ENCODE measurements at places on chromosomes 1 and 21.
A peak's percentile ranks its signal among the peaks of the same experiment; 100 is the strongest.

GRCh38 chr1:206470692-206471414, 577 bp downstream of the IKBKE start:
- DNase-seq, result peak; percentile 15

DNA sequence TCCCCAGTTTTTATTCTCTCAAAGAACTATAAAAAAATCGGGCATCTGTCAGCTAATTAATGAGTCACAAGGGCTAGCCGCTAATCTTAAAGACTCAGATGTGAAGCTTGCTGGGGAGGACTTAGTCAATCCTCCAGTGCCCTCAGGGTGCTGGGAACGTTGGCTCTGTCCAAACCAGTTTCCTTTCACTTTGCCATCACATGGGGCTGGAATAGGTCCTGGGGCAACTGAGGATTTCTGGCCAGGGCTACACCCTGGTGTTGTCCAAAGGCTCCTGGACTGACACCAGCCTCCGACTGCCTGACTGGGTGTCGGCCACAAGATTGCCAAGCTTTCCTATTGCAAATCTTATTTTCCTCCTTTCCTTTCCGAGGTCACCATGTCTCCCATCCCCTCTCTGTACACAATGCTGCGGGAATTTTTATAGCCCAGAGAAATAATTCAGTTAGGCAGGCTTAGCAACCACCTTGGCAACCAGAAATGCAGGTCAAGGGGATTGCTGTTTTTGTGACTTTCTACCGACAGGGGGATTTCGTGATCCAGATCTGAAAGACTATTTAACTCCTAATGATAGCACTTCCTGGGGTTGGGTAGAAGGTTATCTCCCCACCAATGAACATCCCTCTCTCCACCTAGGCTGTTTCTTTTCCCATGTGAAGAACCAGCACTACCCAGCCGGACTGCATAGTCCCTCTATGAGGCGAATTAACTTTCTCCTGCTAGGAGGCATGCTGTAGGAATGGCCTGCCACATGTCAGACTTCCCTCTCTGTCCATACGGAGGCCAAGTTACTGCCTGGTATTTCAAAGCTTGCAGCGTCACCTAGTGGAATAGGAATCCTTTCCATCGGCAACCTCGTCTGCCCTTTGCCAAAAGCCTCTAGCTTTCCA, 29.9 kb upstream of the CTBS start:
- DNase-seq, result no peak

DNA sequence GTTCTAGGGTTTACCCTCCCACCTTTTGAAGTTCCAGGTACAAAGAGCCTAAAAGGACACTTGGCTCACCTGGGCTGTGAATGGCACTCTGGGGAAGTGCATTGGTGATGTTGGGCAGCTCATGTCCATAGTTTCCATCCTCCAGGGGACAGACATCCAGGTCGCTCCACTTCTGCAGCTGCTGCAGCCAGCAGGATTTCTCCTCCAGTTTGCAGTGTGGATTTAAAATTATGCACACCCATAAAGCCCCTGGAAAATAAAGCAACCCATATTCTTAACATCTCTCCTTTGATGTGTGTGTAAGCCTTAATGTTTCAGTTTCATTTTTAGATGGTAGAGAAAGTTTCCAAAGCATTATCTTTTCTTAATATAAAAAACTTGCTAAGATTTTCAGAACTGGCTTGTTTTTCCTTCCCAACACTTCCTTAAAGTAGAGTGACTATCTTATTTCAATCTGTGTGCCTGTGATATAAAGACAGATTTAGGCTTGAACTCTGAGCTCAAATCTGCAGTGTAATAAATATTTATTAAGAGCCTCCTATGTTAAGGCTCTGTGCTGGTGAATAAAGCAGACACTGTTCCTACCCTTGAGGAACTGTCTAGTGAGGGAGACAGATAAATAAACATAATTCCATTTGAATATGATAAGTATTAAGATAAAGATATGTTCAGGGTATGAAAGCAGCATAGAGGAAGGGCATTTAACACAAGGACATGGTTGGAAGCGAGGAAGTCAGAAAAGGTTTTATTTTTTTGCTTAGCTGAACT, 39.1 kb downstream of the UROD start:
- DNase-seq, result no peak

DNA sequence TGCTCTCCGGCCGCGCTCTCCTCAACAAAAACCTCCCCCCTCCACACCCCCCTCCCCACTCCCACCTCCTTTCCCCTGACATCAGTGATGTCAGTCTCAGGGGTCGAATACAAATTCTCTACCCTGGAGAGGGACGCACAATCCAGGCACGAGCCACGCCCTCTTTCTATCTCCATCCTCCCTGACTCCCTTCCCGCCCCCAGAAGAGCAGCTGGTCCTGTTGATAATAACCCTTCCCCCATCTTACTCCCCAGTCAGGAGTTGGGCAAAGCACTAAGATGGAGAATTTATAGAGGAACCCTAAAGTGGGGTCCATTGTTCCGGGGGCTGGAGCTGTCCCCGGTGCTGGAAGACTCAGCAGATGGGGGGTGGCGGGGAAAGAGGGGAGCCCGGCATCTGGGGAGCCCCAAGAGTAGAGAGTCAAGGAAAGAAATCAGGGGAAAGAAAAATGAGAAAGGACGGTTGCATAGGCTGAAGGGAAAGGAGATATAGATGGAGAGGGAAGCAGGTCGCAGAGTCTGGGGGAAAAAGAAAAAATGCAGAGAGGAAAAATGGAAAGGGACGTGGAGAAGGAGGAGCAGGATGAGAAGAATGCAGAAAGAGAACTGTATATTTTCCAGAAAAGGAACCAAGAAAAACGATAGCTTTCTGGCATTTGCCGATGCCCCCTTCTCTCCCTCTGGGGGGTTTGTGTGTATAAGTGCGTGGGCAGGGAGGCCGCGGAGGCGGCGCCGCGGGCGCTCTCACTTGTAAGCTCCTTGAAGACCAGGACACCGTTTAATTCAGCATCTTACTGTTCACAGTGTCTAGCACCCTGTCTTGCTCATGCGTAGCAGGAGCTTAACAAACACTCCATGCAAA, at the start of gene CELF3:
Gene CELF3 (minus strand): TSS at position 33 of the 861 bp plus-strand sequence. CDS start 783 bp downstream, outside the sequence.
- no peak for DNase-seq

DNA sequence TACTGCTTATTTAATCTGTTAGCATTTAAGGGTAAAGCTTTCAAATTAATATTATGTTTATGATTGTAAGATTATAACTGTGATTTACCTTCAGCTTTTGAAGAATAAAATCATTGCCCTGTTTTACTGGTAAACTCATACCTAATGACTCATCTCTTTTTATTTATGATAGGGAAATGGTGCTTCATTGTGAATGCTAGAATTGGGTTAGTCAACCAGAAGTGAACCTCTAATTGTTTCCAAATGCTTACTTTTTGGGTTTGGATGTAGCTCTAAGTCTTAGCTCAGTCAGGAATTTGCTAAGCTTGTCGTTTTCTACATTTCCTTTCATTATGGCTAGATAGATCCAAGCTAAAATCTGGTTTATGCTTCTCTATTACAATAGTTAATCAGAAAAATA, 59.4 kb downstream of the SLC30A7 start:
- DNase-seq, result peak; percentile 84

DNA sequence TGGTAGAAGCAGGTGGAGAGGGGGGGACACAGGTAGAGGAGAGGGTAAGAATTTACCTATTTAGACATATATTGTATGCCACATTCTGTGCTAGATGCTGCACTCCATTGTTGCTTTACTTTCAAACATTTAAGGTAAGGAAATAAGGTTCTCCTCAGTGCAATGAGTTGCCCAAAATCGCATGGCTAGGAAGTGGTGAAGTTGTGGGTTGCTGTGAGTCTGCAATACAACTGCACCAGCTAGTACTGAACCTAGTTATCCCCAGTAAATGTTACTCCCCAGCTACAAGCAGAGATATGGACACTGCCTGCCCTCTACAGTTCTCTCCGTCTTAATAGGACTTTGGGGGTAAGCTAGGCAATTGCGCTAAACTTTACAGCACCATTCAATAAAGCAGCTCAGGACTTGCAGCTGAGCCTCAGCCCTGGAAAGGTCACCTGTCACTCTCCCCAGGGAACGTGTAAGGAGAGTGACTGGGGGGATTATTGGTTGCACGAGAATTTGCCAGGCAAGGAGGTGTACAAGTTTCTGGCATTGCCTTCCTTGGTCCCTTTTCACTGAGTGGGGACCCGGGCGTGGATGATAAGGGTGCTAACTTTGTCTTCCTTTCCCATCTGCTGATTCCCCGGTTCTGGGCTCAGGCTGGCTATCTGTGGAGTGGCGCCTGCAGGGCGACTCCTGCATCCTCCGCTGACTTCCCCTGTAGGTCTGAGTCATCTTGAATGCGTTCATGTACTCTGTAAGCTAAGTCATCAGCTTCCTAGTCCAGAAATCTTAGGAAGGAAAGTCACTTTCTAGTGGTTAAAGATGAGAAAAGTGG, 71.3 kb upstream of the CNTN2 start:
- peak; percentile 25 for DNase-seq

DNA sequence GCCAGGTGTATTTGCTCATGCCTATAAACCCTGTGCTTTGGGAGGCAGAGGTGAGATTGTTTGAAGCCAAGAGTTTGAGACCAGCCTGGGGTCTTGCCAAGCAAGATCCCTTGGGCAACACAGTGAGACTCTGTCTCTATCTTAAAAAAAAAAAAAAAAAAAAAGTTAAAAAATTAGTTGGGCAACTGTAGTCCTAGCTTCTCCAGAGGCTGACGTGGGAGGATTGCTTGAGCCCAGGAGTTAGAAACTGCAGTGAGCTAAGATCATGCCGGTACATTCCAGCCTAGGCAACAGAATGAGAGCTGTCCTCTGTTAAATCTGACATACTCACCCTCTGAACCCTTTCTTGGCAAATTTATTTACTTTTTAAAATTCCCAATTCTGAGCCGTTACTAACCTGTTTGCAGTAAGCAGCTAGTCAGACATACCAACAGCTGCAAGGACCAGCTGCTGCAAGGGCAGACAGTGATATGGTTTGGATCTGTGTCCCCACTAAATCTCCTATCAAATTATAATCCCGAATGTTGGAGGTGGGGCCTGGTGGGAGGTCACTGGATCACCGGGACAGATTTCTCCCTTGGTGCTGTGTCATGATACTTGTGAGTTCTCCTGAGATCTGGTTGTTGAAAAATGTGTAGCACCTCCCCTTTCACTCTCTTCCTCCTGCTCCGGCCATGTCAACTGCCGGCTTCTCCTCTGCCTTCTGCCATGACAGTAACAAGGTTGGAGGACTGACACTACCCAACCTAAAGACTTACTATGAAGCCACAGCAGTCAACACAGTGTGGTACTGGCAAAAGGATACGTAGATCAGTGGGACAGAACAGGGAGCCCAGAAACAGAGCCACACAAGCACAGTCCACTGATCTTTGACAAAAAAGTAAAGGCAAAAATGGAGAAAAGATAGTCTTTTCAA, 10.6 kb downstream of the PARP1 start:
- DNase-seq, result no peak

- DNase-seq, result no peak
Measured at GRCh38 chr1:87246436-87246835, 82.2 kb upstream of the LMO4 start.

DNA sequence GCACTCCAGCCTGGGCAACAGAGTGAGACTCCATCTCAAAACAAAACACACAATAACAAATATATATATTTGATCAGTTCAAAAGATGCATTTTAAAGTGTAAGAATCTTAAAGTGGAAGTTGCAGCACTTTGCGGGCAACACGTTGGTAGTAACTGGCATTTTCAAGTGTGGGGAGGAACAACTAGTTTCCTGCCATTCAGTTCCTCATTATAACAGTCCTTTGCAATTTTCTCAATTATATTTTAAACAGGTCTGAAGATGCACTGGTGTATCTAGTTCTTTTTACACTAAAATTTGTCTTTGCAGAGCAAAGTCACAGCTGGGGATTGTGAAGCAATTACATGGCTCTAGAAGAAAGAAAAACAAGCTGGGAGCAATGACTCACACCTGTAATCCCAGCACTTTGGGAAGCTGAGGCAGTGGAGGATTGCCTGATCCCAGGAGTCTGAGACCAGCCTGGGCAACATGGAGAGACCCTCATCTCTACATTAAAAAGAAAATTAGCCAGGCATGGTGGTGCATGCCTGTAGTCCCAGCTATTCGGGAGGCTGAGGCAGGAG, 25.3 kb downstream of the RRAGC start:
- no peak for DNase-seq

- DNase-seq, result no peak
Measured at GRCh38 chr1:27356619-27357280, 10.0 kb downstream of the MAP3K6 start.

DNA sequence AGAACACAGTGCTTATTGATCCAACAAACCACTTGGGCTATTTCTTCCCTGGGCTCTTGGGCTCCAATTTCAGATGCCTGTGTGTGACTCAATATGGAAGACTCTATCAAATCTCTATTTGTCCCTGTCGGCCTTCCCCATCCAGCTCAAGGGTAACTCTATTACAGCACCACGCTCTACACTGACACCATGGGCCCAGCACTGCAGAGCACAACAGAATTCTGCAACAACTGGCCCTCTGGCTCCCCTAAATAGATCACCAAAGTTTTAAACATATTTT, 51.7 kb downstream of the CAPZB start:
- no peak for DNase-seq

DNA sequence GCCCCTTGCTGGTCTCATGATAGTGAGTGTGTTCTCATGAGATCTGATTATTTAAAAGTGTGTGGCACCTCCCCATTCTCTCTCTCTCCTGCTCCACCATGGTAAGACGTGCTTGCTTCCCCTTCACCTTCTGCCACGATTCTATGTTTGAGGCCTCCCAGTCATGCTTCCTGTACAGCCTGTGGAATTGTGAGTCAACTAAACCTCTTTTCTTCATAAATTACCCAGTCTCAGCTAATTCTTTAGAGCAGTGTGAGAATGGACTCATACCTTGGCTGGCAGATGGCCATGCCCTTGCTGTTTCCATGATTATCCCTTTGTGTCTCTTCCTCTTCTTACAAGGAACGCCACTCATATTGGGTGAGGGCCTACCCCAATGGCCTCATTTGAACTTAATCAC, 40.3 kb downstream of the PSMG1 start:
- DNase-seq, result no peak

DNA sequence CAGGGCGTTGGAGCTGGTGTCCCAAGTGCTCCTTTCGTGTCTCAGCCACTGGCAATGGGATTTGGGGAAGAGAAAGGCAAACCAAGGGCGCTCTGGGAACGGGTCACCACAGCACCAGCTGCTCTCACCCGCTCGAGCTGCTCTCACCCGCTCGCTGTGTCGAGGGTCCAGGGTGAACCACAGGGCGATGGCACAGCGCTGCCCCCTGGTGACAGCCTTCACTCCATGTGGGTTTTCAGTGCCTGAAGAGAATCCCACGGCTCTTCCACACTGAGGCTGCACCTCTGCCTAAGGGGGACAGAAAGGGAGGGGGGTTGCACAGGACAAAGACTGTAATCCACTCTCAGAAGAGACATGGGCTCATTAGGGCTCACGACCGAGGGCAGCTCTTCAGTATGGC, 7.1 kb upstream of the CLDN19 start:
- no peak for DNase-seq

GRCh38 chr1:41312991-41313645, 48.1 kb upstream of the FOXO6 start:
- DNase-seq, result no peak

DNA sequence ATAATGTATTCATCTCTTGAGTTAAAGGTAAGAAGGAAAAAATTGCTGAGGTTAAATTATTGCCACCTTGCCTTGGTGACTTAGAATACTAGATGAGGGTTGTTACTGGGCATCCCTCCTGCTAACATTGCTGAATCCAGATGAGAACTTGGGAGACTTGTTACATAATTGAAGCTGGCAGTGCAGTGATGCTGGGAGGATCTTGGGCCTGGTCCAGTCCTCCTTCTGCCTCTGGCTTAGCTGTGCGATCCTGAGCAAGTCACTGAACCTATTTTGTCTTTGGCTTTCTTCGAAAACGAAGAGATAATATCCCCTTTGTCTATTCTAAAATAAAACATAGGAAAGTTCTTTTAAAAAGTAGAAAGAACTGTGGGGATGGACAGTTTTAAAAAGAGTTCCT, 244.9 kb upstream of the NRIP1 start:
- DNase-seq, result no peak
